ENCODE measurements at places on chromosomes 16 and 17.

GRCh38 chr17:72931163-72931562 is 161.3 kb downstream of the SLC39A11 start:
- no peak for DNase-seq

GRCh38 chr16:30741461-30741914 is 6.7 kb upstream of the PHKG2 start:
- DNase-seq, result peak; percentile 81

- peak; percentile 10 for DNase-seq
Observed at GRCh38 chr17:1713160-1713877, 3.1 kb upstream of the TLCD2 start.

DNA sequence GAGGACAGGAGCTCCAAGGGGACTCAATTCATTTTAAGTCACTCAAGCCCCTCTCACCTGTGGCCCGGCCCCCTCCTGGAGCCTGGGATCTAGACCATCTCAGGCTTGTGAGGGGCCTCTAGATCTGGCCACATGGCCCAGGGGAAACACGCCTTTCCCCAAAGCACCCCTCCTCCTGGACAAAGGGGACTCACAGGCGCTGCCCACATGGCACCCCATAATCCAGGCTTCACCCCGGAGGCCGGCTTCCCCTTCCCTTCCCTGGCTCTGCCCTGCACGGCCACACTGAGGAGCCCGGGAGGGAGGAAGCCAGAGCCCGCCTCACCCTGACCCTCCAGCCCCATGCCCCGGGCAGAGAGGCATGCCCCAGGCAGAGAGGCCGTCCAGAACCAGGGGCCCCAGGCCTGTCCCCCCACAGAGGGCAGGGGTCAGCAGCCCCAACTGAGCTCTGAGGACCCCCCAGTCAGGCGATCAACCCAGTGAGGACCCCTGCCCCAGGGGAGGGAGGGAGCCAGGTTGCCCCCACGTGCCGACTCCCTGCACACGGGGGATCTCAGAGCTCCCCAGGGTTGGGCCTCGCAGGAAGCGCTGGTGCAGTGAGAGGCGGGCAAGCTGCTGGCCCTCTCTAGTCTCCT is 10.9 kb downstream of the HS3ST6 start:
- DNase-seq, result no peak

GRCh38 chr17:35030780-35031179 is 32.7 kb downstream of the RFFL start:
- no peak for DNase-seq

DNA sequence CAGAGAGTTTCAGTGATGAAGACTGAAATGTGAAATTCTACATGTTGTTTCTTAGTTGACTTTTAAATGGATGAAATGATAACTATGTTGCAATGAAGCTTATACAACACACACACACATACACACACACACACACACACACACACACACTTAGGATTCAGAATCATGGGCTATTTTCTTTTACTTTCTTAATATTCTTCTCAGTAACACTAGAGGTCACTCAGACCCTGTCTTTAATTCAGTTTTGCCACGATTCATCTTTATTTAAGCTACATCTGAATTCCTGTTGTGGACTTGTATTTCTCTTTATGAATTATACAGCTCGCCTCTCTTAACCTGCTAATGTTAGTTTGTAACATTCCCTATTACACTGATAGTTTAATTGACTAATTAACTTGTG is 109.6 kb upstream of the GOT2 start:
- DNase-seq, result peak; percentile 18

GRCh38 chr17:44672479-44673093 is 16.3 kb downstream of the MEIOC start:
- DNase-seq, result peak; percentile 8

GRCh38 chr17:81336930-81337325 is 41.8 kb upstream of the SLC38A10 start:
- peak; percentile 13 for DNase-seq

DNA sequence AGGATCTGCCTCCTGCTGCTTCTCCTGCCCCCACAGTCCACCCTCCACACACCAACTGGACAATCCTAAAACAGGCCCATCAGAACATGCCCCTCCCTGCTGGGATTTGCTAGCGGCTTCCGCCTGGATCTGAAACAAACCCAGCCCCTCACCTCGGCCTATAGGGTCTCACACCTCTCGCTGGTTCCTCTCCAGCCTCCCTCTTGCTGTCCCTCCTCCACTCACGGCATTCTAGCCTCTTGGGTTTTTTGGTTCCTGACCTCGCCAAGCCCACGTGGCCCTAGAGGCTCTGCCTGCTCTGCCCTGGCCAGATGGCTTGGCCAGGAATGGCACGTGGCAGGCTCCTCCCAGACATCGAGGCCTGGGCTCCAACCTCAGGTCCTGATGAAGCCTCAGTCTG is 15.7 kb upstream of the MTSS2 start:
- DNase-seq, result no peak

- no peak for DNase-seq
Observed at GRCh38 chr17:9371019-9371418, 204.6 kb downstream of the STX8 start.

DNA sequence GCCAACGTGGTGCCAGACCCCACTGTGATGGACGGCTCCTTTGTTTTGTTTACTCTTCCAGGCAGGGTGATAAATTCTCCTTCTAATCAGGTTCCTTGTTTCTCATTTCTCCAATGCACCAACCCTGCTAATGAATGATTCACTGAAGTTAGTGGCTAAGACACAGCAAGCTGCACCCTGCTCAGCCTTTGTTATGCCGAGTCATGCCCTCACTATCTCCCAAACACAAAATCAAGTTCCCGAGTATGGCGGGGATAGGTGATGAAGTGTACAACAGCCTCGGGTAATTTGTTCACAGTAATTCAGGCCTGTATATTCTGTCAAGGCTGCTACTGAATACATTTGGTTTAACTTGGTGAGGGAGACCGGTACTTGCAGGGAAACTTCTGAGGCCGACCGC is 83.8 kb upstream of the HS3ST4 start:
- DNase-seq, result no peak

DNA sequence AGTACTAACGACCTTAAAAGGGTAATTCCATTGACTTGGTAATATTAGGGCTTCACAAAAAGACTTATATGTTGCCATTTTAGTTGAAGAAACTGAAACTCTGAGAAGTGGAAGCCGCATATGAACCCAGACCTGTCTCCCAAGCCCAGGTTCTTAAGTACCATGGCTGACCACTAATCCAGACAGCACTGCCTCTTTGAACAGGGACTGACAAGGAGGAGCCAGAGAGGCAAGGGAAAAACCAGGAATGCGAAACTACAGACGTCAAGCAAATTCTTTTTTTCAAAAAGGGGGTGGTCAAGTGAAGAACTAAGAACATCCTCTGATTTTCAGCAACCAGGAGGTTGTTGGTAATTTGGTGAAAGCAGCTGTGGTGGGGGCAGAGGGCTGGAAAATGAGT is 15.2 kb downstream of the CYB5D1 start:
- no peak for DNase-seq

DNA sequence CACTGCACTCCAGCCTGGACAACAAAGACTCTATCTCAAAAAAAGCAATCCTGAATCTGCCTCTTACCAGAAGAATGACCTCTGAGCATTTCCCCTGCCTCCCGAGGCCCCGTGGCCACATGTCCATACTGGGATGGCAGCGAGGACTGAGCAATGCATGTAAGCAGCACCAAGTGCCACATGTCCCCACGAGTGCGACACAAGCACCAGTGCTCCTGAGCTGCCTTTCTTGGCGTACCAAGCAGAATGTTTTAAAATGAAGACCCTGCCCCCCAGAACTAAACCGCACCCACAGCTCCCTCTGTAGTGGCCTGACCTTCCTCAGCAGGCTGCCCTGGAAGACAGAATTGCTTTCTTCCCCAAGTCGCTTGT is 373.3 kb downstream of the SLC39A11 start:
- no peak for DNase-seq

DNA sequence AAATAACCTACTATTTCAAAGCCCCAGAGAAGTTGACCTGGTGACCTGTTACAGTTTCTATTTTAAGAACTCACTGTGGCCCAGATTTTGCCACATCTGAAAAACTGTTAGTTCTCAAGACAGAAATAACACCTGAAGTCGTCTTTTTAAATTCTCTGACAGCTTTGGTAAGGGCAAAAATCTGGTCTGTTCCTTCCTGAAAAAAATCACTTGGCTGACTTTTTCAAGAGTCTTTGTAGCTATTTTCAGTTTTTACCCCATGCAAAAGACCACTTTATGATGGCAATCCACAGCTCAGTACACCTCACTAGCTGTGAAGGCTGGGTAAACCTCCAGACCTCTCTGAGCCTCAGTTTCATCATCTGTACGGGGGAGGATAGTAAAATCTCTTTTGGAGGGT is 60.7 kb upstream of the SREBF1 start:
- DNase-seq, result no peak

DNA sequence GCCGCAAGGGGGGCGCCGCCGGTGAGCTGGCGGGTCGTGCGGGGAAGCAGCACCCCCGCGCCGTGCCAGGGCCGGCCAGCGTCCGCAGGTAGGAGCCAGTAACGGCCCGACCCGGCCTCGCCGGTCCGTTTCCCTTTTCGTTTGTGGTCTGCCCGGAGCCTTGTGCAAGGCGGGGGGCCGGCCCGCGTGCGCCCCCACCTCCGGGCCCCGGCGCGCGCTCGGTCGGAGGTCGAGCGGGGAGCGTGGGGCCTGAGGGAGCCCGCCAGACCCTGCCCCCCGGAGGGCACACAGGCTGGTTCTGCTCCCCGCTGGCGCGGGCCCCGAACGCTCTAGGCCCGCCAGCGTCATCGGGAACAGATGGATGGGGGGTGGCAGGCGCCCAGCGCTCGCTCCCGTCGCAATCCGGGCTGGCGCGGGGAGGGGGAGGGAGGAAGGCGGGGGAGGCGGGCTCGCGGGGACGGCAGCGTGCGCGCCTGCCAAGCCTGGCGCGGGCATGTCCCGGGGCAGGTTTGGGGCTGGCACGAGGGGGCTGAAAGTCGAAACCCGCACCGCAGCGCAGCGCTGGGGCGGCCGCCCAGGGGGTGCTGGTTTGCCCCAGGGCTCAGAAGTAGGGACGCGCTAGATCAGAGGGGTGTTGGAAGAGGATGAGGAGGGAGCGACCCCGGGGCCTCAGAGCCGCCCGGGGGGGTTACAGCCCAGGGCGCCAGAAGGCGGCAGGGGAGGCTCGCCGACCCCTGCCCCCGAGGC is 1.5 kb upstream of the GSE1 start:
- DNase-seq, result peak; percentile 92

DNA sequence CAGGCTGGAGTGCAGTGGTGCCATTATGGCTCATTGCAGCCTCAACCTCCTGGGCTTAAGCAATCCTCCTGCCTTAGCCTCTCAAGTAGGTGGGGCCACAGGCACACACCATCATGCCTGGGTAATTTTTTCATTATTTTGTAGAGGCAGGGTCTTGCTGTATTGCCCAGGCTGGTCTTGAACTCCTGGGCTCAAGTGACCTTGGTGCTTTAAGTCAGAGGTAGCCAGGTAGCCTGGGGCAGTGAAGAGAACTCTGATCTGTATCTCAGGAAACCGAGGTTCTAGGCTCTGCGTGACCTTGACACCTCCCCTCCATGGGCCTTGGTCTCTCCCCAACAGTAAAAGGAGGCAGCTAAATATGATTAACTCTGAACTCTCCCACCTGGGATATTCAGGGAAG is 3.4 kb downstream of the CTF1 start:
- DNase-seq, result no peak

- DNase-seq, result no peak
Observed at GRCh38 chr17:77613627-77614026, 344.9 kb upstream of the TNRC6C start.

DNA sequence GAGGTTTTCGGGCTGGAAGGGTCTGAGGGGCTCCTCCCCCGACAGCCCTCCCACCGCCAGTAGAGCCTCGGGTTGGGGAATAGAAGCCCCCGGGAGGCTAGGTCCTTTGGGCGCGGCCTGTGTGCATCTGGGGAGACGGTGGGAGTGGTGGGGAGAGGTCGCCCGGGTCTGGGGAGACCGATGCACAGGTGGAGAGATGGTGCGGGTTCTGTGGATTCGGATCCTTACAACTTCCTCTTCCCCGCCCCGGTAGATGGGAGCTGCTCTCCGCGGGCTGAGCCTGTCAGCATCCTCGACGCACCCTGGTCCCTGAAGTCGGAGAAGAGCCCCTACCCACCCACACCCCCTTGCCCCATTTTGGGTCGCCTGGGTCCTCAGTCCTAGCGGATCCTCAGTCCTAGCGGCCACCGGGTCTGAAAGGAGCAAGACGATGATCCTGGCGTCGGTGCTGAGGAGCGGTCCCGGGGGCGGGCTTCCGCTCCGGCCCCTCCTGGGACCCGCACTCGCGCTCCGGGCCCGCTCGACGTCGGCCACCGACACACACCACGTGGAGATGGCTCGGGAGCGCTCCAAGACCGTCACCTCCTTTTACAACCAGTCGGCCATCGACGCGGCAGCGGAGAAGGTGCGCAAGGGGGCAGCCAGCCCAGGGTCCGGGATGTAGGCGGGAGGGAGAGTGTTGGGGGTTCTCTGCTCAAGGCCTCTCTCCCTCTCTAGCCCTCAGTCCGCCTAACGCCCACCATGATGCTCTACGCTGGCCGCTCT is 790 bp downstream of the BCKDK start:
- DNase-seq, result peak; percentile 8

DNA sequence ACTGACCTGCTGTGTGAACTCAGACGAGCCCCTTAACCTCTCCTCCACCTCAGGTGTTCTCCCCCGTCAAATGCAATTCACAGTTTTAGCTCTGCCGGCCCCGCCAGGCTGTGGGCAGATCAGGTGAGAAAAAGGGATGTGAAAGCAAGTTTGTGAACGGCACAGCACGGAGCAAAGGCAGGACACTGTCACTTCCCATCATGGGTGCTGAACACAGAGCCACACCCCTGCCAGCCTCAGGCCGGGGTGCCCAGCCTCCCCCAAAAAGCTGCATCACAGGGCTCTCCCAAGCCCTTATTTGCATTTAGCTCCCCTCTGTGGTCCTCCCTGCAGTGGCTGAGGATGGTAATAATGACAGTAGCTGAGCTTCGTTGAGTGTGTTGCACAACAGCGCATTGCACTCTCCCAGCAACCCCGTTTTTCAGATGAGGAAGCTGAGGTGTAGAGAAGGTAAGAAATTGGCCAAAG is 88.8 kb upstream of the TNRC6C start:
- no peak for DNase-seq

DNA sequence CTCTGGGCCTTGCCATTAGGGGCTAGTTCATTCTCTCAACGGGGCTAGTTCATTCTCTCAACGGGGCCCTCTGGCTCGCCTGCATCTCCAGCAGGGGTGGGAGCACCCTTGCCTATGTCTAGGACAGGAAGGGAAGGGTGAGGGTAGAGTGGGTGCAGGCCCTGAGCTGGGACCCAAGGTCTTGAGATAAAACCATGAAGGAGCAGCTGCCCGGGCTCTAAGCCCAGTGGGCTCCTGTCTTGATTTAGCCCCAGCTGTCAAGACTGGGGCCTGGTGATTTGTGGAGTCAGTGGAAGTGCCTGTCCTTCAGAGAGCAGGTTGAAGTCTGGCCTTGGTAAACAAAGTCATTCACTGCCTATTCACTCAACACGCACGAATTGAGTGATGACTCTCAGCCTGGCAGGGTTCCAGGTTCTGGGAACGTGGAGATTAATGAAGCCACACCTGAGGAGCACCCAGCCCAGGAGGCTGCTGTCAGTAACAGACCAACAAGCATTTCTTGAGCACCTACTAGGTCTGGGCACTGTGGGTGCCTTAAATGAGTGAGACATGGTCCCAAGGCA is 35.4 kb downstream of the WNT3 start:
- DNase-seq, result peak; percentile 80

- no peak for DNase-seq
Observed at GRCh38 chr17:21166595-21167210, 39.9 kb downstream of the DHRS7B start.

Measured in hepatocyte (in vitro differentiated cells).